ENCODE measurements at places on chromosomes 11 and 22.

- no peak for DNase-seq
These were observed 27.5 kb downstream of the MACROD1 start for GRCh38 chr11:64138398-64138797.

- no peak for DNase-seq
These were observed 15.0 kb upstream of the OR8B8 start for GRCh38 chr11:124460459-124460858.

DNA sequence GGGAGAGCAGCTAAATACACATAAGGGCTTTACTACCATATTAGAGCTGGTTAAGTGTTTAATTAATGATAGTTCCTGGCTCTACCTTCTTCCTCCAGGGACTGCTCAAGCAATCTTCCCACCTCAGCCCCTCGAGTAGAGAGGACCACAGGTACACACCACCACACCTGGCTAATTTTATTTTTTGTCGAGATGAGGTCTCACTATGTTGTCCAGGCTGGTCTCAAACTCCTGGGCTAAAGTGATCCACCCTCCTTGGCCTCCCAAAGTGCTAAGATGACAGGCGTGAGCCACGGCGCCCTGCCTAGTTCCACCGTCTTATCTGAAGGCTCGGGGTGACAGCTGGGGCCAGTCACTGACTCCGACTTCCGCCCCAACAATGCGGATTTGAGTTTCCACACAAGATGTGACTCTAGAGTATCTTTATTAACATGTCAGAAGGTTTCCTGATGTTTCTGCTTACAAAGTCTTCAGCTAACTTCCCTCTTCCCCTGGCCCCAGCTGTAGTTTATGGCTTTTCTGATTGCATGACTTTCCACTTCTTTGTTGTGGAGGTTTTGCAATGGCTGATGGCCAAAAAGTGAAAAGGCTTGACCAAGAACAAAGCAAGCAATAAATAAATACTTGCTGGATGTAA is 16.8 kb downstream of the TPST2 start:
- DNase-seq: peak; percentile 75

DNA sequence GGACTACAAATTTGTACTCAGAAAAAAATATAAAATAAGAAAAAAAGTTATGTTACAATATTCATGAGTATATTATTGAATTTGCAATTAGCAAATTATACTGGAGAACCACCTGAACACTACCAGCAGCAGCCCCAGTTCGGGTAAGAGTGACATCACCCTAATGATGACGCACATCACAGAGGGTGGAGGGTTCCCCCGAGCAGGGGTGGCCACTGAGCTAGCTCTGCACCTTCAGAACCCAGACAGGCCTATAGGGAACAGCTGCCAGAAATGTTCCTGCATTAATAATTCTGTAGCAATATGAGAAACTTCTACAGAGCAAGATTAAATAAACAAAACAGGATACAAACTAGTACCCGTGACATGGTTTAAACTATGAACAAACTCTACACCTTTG is 17.5 kb upstream of the ARAP1 start:
- DNase-seq: no peak

DNA sequence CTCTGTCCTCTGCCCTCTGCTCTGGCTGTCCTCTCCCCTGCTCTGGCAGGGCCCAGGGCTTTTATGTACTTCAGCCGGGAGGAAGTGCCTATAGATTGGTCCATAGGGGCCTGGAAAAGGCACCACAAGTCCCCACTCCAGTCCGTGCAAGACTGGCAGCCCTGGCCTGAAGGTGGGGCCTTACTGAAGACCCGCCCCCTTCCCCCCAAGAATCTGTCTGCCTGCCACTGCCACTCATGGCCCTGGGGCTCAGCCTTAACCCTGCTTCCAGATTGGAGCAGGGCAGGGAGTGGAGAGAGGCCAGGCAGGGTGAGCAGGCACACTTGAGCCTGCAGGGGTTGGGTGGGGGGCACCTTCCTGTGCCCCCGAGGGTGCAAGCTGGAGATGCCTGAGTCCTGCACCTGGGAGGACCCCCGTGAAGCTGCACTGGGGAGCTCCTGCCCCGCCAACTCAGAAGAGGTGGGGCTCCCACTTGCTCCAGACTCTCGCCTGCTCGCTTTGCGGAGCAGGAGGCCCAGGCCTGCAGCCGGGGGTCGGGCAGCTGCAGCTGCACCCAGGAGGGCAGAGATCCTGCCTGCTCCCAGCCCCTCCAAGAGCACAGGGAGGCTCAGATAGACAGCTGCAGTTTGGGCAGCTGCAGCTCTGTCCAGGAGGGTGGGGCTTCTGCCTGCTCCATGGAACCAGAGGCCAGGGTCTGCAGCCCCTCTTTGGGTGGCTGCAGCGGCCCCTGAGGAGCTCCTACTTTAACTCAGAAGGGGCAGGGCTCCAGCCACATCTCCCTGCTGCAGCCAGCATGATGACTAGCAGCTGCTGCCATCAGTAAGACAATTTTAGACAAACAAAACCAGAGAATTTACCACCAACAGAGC is 51.0 kb upstream of the SC5D start:
- no peak for DNase-seq

- no peak for DNase-seq
These were observed 871 bp downstream of the BDNF start for GRCh38 chr11:27699242-27699925.

GRCh38 chr22:32413719-32414118 is 1.7 kb upstream of the RTCB start:
- DNase-seq: peak; percentile 13

DNA sequence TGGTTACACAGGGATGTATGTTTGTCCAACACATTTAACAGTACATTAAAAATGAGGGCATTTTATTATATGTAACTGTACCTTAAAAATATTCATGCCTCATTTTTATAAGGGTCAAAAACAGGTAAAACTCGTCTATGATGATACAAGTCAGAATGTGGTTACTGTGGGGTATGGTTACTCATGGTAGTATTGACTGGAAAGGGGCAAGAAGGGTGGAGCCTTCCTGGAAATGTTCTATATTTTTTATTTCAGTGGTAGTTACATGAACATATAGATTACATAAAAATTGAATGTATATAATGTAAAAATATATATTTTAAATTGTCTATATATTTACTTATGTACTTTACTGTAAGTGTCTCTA is 99.8 kb downstream of the STIM1 start:
- no peak for DNase-seq

DNA sequence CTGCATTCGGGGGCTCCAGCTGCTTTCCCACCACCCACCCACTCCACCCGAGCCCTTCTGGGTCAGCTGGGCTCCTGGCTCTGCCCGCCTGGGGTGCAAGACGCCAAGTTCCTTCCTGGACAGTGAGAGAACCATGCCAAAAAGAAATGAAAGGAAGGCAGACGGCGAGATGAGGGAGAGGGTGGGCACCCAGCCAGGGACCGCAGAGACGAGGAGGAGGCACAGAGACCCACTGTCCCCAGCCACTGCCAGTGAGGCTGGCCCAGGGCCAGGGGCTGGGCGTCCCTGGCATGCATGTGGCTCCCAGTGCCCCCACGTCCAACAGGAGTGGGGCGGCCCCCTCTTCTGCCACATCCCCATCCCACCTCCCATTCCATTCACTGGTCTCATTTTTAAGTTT is 10.8 kb upstream of the CD81 start:
- DNase-seq: no peak

- DNase-seq: peak; percentile 28
These were observed 26.0 kb downstream of the SLC22A6 start for GRCh38 chr11:62958547-62959421.

DNA sequence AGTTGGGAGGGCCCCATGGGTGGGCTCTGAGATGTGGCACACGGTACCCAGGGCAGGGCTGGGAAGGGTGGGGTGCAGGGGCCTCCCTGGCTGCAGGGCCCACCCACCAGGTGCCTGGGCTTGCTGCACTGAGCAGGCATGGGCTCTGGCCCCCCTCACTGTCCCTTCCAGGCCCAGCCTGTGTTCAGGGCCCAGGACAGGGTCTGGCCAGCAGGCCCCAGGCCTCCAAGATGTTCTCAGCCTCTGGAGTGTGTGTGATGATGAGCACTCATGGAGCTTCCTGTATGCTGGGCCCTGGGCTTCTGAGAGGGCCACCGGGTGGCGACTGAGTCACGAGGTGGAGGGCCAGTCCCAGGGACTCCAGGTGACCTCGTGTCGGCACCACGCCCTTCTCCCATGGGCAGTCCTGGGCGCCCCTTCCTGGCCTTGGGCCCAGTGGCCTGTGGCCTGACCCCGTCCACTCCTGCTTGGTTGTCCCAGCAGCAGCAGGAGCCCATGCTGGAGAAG is 55.9 kb upstream of the CCDC188 start:
- DNase-seq: peak; percentile 27

GRCh38 chr11:102589047-102589459 is 36.1 kb downstream of the MMP20 start:
- no peak for DNase-seq

DNA sequence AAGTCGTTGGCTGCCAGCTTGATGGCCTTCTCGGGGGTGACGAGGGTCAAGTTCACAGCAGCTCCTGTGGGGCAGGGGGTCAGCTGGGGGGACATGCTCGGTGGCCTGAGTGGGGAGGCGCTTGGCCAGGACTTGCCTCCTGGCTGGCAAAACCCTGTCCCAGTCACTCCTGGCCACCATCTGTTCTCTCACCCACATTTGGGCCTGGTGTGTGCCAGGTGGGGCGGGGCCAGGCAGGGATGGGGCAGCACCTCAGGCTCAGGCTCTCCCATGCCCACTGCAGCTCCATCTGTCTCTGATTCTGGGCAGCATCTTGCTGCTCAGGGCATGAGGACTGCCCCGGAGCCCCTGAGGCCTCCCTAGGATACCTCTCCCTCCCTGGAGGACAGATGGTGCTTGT is 3.7 kb upstream of the CEND1 start:
- DNase-seq: no peak

- no peak for DNase-seq
These were observed 33.3 kb upstream of the KCNQ1OT1 start for GRCh38 chr11:2732940-2733628.

- peak; percentile 63 for DNase-seq
These were observed 682.5 kb downstream of the NTM start for GRCh38 chr11:132052904-132053303.

GRCh38 chr11:117076941-117077691 is 21.1 kb downstream of the SIK3 start:
- no peak for DNase-seq

DNA sequence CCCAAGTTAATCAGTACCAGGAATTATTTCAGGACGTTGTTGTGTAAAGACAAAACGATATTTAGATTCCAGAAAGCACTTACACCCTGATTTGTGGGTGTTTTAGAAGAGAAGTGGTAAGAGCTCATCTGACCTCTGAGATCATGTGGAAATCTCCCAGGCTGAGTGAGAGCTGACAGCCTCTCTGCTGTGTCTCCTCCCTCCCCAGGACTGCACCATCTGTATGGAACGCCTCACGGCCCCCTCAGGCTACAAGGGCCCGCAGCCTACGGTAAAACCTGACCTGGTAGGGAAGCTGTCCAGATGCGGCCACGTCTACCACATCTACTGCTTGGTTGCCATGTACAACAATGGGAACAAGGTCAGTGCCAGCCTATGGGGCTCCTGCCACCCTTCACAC is 20.0 kb downstream of the DTX4 start:
- DNase-seq: no peak

- peak; percentile 67 for DNase-seq
These were observed 36.6 kb downstream of the DCUN1D5 start for GRCh38 chr11:103055221-103055890.

DNA sequence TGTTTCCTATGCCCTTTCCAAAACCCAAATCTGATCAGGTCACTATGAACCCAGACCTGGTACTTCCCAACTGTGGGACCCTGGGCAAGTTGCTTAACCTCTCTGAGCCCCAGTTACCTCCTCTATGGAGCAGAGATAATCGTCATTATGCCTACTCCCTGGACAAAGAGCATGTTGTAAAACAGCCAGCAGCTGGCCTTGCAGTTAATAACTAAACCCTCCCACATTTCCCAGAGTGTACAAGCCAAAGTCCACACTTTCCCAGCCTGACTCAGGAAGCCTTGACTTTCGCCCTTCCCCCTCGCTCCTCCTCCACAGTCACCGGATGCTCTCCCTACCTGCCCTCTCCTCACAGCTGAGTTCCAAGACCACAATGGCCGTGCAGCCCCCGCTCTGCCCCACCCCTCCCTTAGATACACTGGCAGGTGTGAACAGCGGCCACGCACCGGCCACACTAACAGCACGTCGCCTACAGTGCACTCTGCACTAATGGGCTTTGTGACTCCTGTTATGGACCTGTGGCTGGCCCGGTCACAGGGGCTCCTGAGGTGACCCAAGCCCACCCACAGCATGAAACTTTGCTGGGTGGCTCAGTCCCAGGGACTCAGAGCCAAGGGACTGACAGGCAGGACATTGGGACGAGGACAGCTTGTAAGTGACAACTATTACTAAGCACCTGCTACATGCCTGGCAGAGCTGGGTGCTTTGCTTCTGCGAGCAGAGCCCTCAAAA is 15.6 kb upstream of the MFNG start:
- DNase-seq: peak; percentile 81

GRCh38 chr11:32006799-32007388 is 84.0 kb upstream of the RCN1 start:
- DNase-seq: peak; percentile 54

DNA sequence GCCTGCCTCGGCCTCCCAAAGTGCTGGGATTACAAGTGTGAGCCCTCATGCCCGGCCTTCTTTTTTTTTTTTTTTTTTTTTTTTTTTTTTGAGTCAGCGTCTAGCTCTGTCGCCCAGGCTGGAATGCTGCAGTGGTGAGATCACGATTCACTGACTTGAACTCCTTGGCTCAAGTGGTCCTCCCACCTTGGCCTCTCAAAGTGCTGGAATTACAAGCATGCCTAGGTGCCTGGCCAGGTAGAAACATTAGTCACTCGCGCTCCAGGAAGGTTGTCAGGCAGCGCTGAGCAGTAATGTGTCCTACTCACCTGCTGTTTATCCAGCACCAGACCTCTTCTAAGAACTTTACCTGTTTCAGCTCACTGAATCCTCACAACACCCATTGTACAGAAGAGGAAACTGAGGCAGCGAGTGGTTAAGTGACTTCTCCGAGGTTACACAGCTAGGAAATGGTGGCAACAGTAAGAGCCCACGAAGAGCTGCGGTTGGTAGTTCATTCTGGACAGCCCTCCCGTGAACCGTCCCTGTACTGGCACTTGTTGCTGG is 496 bp upstream of the CST6 start:
- peak; percentile 67 for DNase-seq

- DNase-seq: no peak
These were observed 88.8 kb upstream of the THY1 start for GRCh38 chr11:119511614-119512306.

DNA sequence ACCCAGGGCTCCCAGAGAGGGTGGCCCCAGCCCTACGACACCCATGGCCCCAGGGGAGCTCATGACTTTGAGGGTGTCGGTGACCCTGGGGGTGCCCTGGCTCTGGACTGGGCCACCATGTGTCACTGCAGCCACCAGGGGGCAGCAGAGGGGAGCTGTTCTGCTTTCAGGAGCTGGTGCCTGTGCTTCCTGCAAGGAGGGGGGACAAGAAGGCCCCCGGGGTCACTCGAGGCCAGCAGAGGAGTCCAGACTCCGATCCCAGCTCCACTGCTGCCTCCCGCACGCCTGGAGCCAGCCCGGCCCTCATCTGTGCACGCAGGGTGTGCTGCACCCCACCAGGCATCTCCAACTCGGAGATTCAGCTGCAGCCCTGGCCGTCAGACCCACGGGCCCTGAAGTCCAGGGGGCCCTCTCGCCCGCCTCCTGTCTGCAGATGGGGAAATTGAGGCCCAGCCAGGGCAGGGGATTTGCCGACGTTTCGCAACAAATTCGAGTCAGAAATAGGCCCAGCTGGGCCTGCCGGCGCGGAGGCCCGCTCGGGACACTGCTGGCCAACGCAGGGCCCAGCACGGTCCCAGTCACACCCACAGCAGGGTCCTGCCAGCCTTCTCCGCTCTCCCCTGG is 29.5 kb upstream of the WNT7B start:
- peak; percentile 94 for DNase-seq
